Central memory CD8-positive, alpha-beta T cell (primary cell): ENCODE measurements at places on chromosomes 1 and 21.

DNA sequence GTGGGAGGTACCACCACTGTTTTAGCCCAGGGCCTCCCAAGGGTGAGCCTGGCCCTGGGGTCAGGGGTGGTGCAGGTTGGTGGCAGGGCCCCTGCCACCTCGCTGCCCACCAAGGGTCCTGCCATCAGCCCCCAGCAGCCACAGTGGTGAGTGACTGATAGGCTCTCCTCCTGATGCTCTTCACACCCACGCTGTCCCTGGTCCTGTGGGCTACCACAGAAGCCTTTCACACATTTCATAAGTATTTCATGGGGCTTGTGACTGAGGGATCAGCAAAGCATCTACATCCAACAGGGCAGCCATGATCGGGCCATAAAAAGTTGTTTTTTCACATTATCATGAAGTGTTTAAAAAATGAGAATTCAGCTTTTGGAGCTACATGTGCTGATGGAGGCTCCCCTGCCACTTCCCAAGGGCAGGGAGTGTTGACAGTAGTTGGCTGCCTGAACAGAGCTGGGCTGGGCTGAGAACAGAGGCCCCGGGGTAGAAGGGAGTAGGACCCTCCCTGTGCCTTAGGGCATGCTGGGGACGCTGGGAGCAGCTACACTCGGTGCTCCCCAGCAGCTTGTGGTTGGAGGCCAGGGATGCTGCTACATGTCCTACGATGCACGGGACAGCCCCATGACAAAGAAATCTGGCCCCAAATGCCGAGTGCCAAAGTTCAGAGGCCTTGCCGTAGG is 73.1 kb upstream of the TMEM51 start:
- no peak for DNase-seq

- no peak for DNase-seq
Observed at GRCh38 chr1:57262472-57262871, 161.4 kb downstream of the DAB1 start.

DNA sequence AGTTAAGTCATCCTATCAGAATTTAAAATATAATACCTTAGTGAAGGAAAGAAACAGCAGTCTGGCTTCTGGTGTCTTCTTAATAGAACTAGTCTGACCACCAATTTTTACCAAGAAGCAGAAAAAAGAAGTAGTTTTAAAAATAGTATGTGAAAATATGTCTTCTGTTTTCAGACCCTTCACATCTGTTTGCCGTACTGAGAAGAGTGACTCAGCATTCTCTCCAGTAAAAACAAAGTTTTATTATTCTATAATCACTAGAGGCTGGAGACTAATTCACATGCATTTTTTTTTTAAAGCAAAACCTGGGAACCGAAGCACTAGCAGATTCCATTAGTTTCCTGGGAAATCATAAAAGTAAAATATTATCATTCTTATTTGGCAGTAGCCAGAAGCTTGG is 163.8 kb downstream of the COL24A1 start:
- DNase-seq = no peak

DNA sequence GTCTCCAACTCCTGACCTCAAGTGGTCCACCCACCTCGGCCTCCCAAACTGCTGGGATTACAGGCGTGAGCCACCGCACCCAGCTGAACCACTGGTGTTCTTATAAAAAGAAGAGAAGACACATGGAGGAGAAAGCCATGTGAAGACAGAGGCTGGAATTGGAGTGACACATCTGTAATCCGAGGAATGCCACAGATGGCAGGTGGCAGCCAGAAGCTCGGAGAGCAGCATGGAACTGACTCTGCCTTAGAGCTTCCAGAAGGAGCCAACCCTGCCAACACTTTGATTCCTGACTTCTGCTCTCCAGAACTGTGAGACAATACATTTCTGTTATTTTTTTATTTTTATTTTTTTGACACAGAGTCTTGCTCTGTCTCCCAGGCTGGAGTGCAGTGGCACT is 59.0 kb upstream of the ATP2B4 start:
- DNase-seq = no peak

- no peak for DNase-seq
Observed at GRCh38 chr21:22201126-22201525, 1202.9 kb downstream of the NCAM2 start.

DNA sequence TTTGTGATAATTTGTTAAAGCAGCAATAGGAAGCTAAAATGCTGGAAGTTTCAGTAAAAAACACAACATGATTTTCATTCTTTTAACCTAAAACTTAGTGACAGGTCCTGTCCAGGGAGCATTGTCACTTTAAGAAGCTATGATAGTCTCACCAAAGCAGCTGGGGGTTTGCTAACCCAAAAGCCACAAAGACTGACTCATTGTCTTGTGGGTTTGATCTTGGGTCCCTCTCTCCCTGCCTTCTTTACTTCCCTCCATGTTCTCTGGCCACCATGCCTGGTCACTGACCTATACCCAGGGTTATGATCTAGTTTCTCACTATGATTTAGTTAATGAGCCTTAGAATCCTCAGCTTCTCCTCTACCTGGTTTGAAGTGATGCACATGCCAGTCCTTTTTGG is 213.5 kb upstream of the PTGFR start:
- no peak for DNase-seq

GRCh38 chr1:229819091-229819490 is 193.0 kb downstream of the URB2 start:
- no peak for DNase-seq

DNA sequence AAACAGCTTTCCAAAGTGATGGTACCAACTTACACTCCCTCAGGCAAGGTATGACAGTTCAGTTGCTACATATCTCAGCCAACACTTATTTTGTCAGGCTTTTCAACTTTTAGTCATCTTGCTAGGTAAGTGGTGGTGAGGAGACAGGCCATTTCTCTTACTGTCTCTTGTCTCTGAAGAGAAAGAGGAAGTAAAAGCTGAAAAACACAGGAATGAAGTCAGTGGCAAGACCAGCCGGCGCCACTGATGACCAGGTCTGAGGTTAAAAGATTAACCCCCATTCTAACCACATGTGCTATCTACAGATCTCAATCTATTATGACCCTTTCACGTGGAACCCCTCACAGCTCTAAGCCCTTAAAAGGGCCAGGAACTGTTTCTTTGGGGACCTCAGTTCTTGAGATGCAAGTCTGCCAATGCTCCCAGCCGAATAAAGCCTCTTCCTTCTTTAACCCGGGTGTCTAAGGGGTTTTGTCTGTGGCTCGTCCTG is 4.2 kb downstream of the ADCY10 start:
- DNase-seq = no peak

DNA sequence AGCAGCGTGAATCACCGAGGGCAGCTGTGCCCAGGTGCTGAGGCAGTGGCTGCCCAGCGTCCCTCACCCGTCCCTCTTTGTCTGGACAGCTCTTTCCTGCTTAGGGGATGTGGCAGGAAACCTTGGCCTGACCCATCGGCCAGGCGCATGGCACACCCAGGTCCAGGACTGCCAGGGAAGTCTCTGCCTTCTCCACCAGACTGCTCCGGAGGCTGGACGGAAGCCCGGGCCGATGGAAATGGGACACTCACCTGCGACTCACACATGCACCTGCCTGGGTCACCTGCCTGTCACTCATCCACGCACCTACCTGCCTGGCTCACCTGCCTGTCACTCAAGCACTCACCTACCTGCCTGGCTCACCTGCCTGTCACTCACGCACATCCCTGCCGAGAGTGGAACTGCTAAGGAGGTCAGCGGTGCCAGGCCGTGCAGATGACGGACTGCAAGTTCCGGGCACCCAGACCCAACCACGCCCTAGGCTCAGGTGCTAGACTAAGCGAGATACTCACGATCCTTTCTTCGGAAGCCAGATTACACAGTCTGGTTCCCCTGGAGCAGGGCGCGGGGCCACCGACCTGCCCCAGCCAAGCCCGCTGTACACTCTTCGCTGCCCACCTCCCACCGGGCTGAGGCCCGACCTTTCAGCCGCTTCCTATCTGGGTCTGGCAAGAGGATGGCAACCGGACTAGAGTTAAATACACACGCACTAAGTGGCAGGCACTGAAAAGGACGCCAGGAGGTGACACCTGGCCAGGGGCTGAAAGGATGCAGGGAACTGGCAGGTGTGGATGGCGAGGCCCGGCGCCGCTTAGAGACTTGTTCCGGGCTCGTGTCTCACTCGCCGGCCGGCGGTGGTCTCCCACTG is 1.1 kb downstream of the UBE2J2 start:
- no peak for DNase-seq

- DNase-seq = no peak
Observed at GRCh38 chr1:201305815-201306214, 22.5 kb downstream of the PKP1 start.

- no peak for DNase-seq
Observed at GRCh38 chr1:212162635-212163034, 122.6 kb upstream of the PPP2R5A start.

DNA sequence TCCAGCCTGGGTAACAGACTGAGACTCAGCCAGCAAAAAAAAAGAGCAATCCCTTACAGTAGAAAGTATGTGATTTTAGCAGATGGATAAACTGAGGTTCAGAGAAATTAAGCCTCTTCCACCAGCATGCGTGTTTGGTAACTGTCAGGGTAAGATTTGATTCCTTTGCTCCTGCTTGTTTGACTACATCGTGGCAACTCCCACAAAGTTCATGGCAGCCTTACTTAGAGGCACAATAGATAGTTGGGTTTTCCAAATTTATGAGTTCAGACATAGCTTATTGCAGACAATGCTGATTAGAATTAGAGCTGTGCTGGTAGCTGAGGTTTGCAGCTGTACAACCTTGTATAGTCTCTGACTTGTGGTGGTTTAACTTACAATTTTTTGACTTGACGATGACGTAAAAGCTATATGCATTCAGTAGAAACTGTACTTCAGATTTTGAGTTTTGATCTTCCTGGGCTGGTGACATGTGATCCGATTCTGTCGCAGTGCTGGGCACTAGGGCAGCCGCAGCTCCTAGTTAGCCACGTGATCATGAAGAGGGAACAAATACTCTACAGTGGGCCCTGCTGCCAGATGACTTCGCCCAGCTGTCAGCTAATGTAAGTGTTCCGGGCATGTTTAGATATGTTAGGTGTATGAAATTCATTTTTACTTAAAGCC is 167.8 kb downstream of the DHRS3 start:
- DNase-seq = no peak

- DNase-seq = no peak
Observed at GRCh38 chr1:58657082-58657481, 42.8 kb downstream of the MYSM1 start.

DNA sequence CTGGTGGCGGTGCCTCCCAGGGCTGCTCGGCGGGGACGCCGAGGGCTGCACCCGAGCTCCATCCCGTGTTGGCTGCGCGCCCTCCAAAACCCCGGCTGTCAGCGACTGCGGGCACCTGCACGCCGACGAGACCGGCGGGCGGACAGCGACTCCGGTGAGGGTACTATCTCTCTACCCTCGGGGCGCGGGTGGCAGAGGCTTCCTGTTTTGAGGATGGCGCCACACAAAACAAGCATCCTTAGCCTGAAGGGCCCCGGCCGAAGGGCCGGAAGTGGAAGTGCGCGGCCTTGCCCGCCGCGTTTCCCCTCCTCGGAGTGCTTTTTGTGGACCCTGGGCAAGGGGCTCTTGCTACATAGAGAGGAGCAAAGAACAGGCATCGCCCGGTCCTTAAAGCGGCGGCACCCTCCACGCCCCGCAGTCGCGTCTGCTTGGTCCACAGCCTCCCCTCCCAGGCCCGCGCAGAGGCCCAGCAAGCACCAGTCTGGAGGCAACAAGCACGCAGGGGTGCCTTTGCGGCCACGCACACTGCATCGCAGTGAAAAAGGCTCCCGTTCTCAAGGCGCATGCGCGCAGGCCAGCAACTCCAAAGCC is 561 bp upstream of the COQ8A start:
- no peak for DNase-seq

- no peak for DNase-seq
Observed at GRCh38 chr1:10509809-10510509, 35.2 kb downstream of the PEX14 start.

GRCh38 chr1:194538453-194538852 is 1352.0 kb upstream of the B3GALT2 start:
- DNase-seq = no peak

- no peak for DNase-seq
Observed at GRCh38 chr21:28380241-28380640, 612.4 kb downstream of the LTN1 start.

DNA sequence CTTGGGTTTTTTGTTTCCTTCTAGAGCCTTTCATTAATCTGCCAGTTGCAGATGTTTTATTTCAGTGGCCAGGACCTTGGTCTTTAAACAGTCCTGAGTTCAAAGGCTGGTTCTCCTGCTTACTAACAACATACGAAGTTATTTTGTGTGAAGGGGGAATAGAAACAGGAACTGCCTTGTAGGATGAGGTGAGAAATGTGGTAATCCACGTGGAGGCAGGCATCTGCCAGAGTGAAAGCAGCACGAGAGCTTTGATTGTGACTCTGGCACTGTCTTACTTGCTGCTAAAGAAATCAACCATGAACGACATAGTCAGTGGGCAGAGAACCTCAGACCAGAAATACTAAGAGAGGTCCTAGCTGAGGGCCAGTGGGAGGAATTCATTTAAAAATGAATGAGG is 30.4 kb downstream of the TMEM63A start:
- no peak for DNase-seq

DNA sequence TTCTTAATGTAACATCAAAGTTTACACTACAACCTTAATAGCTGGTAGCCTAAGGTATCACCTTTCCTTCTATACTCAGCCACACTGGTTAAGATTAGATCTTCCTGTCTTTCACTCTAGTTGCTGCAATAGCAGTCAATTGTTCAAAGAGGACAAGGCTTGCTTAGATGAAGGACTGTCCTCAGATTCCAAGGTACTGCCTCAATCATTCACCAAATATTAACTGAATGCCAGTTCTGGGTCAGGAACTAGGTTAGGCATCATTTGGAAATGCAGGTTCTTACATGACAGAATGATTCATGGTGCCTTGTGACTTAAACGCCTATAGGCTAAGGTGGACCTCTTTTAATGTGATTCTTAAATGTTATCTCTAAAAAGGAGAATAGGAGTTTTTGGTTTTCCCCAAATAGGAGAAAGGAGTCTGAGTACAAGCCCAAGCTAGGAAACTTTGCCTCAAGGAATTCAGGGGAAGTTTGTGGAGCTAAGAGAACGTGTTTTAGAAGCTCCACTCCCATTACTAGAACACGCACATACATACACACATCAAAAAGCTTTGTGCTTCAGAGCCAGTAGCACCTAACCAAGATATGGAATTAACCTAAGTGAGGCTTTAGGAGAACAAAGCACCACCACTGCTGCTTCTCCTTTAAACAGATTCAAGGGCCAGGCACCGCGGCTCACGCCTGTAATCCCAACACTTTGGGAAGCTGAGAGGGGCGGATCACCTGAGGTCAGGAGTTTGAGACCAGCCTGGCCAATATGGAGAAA is 8.5 kb upstream of the WDR47 start:
- no peak for DNase-seq

- DNase-seq = no peak
Observed at GRCh38 chr1:219724440-219724839, 111.5 kb upstream of the ZC3H11B start.

GRCh38 chr1:153540394-153541361 is at the start of gene S100A5:
Gene S100A5 (minus strand): TSS chr1:153540934. CDS start chr1:153540191, 743 bp downstream.
- DNase-seq = no peak

DNA sequence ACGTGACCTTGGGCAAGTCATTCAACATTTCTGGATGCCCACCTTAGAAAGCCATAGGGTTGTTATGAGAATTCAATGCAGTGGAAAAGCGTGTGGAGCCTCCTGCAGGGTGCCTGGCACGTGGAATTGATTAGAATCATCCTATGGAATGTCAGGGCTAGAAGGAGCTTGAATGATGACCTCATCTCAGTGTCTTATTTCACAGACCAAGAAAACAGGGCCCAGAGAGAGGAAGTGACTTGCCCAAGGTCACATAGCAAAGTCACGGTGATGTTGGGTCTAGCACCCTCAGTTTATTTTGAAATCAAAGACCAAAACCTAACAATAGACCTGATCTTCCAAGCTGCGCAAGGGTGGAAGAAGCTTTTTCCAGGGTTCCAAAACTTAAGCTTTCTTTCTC is 6.0 kb downstream of the TRABD2B start:
- DNase-seq = no peak
